ENCODE measurements at places on chromosomes 2 and 18.

DNA sequence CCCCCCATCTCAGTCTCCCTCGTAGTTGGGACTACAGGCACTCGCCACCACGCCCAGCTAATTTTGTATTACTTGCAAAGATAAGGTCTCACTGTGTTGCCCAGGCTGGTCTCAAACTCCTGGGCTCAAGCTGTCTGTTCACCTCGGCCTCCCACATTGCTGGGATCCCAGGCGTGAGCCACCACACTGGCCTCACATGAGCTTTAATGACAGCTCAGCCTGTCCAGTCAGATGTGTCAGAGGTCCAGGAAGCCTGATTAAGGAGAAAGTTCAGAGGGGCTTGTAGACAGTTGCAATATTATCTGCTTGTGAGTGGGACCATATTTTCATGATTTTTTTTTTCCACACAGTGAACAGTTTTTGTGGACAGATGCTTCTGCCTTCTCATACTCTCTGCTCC is 82.0 kb downstream of the LIMS1 start:
- DNase-seq, result no peak

DNA sequence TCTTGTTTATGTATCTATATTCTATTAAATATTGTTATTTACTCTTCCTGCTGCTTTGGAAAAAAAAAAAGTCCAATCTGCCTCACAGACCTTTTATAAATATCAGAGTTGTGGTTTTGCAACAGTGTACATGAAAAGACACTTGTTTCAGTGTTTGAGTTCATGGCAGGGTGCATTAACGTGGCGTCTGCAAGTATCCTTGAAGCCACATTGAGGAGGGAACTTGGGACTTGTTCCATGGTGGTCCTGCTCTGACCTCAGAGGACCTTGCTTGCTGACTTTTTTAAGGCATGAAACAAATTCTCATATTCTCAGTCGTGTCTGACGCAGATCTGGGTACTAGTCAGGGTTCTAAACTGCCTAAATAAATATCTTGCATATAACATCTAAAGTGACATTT is 55.1 kb downstream of the CRIM1 start:
- no peak for DNase-seq

DNA sequence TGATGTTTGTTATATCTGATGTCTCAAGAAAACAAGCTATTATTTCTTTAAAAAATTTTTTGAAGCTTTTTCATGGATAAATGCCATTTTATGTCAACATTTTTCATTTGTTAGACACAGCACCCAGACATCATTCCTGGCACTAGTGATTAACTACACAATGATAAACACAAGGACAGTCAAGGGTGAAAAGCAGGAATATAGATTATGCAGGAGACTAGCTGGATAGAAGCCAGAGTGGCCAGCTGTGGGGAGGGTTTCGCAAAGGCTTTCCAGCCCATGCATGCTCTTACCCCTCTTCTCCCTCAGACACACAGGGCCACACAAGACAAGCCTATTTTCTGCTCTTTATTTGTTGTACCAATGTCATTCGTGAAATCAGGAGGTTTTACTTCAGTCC is 127.1 kb upstream of the TTC39C start:
- no peak for DNase-seq

DNA sequence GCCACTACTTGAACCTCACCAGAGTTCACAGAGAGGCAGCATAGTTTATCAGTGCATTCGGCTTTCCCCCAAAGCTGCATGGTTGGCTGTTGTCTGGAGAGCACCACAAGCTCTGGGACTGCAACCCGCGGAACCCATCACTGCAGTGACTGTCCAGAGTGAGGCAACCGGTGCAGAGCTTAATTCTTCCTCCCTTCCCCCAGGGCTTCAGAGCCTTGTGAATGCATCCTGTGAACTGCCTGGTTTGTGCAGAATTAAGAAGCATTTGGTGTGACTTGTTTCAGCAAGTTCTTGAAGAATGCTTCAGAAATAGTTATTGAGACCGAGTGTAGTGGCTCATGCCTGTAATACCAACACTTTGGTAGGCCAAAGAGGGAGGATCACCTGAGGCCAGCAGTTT is 99.2 kb upstream of the FOSL2 start:
- no peak for DNase-seq

DNA sequence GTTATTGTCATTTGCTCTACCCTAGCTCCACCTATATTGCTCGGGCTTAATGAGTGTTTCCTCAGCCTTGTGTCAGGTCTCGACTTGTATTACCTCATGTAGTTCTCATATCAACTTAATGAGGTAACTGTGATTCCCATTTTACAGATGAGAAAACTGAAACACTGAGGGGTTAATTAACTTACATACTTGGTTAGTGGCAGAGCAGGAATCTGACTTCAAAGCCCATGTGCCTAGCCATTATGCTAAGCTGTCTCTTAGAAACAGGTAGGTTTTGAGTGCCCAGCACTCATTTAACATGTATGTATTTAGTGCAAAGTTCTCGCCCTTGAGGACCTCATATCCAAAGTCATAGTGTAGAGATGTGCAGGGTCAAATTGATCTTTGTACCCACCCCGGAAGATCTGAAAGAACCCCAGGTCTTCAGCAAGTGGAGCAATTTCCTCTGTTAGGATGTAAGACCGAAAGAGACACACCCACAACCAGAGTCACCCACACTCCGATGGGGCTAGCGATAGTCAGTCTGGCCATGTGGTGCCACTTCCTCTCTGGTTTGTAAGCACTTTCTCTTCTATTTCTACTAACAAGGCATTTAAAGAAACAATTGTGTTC is 121.0 kb upstream of the SLC39A10 start:
- peak; percentile 77 for DNase-seq

GRCh38 chr2:230681171-230681545 is 31.5 kb upstream of the CAB39 start:
- no peak for DNase-seq

- DNase-seq, result no peak
Measured at GRCh38 chr2:39851651-39852110, 72.6 kb upstream of the THUMPD2 start.

DNA sequence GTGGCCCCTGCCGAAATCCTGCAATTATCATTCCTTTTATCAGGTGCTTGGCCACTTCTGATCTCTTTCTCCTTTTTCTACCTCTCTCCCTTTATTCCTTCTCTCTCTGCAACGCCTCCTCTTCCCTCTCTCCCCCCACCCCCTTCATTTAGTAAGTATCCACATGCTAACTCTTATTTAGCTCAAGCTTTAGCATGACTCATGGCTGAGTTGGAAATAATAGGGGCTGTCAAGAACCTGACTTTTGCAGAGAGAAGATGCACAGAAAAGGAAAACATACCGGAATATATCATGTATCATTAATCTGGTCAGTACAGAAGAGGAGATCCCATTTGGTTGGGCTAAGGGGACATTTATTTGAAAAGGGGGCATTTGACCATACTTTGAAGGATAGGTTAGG is 33.1 kb downstream of the FAM171B start:
- no peak for DNase-seq

GRCh38 chr2:197322143-197322542 is 11.6 kb upstream of the ANKRD44 start:
- no peak for DNase-seq

GRCh38 chr2:84904151-84904550 is 1.3 kb upstream of the TMSB10 start:
- DNase-seq, result no peak

- DNase-seq, result no peak
Measured at GRCh38 chr2:192194265-192194865, 368 bp downstream of the TMEFF2 start.

GRCh38 chr2:183166210-183166609 is 42.0 kb downstream of the NUP35 start:
- DNase-seq, result no peak

DNA sequence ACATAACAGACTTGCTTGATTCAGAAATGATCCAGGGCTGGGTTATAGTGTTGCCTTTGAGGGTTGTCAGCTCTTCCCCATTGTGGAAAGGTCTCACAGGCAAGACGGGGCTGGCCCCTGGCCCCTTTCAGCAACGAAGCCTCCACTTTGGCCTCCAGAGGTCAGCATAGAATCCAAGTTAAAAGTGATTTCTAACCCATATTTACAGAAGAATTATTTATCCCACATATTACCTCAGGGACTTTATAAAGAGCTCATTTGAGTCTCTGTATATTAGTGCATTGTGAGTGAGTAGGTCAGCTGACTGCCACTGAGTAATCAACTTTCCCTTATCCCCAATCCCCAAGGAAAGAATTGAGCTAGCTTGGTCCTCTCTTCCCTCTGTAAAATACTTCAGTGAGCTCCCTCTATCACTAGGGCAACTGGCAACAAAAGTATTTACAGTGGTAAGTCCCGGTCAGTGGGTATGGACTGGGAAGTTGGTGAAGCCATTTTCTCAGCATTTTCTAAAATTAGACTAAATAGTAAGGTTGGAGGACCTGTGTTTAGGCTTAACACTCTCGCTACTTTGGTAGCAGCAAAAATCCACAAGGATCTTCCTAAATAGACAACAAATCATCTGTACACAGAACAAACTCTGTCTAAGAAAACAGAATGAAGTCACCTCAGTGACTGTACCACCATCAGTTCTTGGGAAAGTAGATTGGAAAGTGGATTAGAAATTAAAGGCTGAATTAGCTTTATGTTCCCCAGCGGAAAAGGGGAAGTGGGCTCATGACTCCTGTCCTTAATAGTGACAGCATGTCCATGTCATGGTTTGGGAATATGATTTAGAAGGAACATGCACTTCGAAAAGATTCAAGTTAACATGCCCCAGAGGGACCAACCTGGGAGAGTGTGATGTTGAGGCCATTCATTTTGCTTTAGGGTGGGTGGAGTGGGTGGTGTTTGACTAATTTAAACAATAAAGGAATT is 171.0 kb upstream of the SIX3 start:
- no peak for DNase-seq

DNA sequence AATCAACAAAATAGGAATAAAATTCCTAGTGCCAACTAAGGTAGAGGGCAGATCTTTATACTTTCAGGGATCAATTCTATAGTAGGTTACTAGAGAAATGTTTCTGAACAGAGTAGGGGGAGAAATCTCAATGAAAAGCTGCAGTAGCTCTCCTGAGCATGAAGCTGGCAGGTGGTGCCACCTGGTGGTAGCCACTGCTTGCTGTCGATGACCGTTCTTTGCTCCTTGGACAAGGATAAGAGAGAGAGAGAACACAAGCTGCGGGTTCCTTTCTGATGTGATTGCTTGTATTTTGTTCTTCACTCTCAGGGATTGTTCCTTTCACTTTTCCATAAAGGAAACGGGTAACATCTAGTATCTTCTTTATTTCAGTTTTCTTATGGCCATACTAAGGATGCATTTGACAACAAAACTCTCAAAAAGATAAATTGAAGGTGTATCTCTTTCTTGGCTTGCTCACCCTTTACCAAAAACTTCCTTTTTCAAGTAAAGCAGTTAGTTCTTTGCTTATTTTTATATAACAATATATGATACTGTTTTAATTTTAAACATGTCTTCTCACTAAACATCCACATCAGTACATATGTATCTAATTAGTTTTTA is 18.6 kb upstream of the MRPL19 start:
- DNase-seq, result peak; percentile 26

DNA sequence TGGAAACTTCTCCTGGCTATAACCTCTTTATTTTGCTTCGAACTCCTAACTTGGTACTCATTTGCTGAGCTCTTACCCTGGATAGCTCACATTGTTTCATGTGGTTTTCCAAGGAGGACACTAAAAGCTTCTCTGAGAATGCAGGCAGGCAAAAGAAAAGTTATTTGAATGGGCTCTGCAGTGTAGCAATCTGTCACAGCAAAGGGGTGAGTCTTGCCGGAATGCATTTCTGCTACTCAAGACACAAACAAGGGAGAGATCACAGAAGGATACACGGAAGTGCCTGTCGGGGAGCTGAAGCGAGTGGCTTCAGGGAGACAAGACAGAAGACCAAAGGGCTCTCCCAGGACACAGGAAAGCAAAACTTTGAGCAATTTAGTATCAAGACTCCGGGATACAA is 265.4 kb downstream of the SS18 start:
- DNase-seq, result no peak

- DNase-seq, result no peak
Measured at GRCh38 chr18:50310080-50310479, 22.6 kb upstream of the CXXC1 start.

- no peak for DNase-seq
Measured at GRCh38 chr2:85578243-85579180, 1.1 kb downstream of the VAMP8 start.

DNA sequence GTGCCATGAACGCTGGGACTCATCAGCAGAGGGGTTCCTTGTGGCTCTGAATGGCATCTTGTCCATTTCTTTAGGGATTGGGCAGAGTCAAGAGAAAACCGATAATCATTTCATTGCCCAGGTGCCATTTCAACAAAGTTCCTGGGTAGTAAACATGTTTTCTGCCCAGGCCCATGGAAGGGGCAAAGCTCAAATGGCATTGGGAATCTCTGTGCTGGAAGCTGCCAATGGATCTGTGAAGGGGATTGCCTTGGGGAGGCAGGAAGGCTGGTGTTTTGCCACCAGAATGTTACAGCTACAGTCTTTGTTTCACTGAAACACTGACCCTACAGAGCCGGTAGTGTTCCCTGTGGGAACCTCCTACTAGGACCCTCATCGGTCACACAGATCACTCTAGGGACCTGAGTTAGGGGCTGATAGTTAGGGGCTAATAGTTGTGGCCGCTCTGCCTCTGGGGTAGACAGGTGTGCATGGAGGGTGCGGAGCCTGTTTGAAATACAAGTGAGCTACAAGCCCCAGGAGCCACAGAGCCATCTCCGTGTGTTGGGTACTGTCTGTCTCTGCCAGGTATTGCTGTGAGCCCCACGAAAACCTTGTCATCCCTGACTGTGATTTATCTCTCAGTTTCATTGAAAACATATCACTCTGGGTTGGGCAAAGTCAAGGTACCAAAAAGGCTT is 224.4 kb upstream of the COPS8 start:
- DNase-seq, result no peak

DNA sequence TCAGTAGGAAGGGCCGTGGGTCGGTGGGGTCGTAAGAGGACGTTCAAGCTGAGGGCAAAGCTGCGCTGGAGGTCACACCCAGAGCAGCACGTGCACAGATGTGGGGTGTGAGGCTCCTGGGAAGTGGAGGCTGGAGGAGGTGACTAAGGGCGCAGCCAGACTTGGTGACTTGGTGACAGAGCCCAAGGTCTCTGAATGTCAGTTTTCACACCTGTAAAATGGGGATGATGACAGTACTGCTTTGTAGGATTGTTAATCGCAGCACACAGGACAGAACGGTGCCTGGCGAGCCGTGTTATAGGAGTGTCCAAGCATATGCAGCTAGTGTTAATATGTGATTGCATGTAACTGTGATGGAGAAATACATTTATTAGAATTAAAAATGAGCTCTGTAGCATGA is 40.8 kb downstream of the NTSR2 start:
- DNase-seq, result no peak

DNA sequence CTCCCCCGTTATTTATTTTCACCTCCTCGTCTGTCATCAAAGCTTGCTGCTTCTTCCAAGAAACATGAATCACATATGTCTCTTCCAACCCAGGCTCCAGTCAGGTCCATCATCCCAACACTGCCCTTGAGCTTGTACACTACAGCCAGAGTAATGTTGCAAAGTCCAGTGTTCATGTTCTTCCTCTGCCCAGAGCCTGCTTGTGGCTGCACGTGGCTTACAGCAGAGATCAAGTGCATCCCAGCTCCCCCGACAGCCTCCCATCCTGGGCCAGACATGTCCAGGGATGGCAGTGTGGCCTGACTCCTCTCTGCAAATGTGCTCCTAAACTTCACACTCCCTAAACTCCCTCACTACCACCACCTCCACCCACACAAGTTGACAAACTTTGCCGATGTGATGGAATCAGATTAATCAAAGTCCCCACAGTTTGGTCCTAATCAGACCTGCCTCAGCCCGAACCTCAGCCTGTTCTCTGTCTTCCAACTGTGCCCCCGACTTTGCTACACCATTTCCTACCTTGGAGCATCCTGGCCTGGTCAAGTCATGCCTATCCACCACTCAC is 54.2 kb upstream of the MAPRE3 start:
- no peak for DNase-seq

Data from activated T-helper 1 cell treated with anti-CD3 and anti-CD28 coated beads, Interleukin-12 subunit alpha, Interleukin-12 subunit beta, Interleukin-2, Interleukin-4 antibody, amounts not matched to agents 30 ng/mL and 10 ng/mL and 1 ng/mL, durations not matched to agents 14 hours and 24 hours and 36 hours (primary cell).